ENCODE measurements at places on chromosomes 7 and 10.

DNA sequence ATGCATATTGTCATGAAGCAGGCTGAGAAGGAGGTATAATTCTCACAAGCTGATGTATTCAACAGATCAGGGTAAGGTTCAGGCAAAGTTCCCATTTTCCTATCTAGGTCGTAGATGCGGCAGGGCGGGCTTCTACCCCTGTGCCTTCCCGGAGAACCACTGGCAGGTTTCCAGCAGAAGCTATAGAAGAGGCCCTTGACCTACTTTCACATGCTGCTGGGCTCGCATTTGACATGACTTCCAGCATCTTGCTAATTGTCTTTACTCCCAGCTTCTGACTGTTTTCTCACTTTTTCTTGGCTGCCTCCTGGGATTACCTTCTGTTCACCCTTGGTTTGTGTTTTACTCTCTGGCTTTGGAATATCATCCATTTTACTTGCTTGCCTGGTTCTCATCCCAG is 32.6 kb upstream of the ORC5 start:
- no peak for DNase-seq

DNA sequence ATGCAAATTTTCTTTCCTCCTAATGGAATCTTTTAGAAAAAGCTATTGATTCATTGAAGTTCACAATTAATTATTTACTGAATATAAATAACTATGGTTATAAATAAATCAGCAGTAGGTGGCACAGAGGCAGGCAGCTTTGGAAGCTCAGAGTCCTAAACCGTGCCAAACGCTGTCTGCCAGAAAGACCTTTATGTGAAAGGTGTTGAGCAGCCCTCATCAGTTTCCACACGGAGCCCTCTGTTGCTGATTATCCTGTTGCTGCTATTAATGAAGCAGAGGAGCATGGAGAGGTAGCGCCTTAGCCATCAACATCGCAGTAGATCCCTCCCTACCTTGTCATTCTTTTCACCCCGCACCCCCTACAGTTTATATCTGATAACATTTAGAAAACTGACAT is 51.0 kb downstream of the RTKN2 start:
- DNase-seq, result no peak

GRCh38 chr10:65231148-65231547 is 1694.7 kb upstream of the LRRTM3 start:
- no peak for DNase-seq

DNA sequence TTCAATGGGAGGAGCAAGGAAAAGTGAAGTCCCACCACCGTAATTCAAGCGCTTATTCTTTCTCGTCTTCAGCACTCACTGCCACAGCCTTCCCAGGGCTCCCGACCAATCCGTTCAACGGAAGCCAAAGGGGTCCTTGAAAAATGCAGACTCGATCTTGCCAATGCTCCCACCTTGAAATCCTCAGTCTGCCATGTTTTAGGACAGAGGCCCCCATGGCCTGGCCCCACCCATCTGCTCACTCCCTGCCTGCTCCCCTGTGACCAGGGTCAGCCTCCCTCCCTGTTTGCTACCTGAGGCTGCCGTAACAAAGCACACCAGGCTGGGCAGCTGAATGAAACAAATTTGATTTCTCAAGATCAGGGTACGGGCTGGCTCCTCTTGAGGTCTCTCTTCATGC is 3.0 kb upstream of the DNAAF5 start:
- no peak for DNase-seq

DNA sequence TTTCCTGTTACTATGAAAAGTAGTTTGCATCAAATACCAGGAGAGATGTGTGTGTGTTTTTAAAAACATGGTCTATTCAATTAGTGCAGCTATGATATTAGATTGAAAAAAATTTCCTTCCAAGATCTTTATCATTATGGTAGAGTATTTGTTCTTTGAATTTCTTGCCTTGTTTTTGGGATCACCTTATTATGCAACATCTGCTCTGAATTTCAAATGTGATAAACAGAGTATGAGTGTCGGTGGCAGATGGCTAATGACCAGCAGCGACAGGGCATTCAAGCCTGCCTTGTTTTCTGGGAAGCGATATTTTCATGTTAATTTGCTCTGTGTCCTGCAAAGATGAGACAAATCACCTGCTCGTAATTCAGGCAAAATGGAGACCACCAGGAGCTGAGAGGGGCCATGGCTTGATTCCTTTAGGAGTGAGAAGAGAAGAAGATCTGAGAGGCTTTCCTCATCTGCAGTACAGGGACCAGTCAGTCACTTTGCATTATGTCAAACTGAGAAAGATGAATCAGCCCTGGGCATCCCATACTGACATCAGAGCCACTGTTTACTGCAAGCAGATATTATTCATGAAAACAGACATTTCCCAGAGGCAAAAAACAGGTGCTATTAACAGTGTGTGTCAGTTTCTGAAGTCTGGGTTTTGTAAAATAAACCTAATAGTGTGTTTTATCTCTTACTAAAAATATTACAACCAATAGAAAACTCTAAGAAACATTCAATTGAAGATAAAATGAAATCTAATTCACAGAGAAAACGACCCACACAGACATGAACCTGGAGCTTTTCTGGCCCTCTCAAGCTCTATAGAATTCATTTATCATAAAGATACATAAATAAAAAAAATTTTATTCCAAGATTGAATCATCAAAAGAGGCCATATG is 67.6 kb downstream of the CDK6 start:
- DNase-seq, result no peak

Measured in lung microvascular endothelial cell (primary cell).